ENCODE measurements at places on chromosomes 1 and 21.

DNA sequence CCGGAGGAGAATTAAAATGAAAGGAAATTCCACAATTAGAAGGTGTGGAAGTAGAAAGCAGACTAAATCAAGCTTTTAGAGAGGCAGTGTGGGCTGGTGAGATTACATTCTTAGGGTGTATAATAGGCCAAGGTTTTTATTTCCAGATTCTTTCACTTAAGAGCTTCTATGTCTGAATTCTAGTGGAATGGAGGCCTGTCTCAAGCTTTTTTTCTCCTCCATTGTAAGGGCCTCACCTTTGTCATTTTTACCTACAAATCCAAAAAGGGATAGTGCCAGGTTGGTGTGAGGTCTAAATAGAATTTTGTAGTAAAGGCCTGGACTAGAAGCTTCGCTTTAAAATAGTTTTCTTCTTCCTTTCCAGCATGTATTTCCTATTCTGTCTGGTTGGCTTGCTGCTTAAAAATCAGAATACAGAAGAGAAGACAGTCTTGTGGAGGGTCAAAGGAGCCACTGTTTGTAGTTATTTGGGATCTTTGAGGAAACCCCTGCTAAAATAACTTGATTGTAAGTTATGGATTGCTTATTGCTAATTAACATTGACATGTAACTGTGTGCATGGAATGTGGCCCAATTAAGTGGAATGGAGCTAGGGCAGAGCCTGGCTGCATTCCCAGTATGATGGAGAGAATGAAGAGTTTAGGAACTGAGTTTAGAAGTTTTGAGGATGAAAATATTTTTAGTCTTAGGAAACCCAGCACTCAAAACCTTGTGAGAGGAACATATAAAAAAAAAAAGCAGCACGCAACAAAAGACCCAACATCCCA, 162.5 kb upstream of the B3GALT2 start:
- no peaks in the 10 kb centered on the region for H3K27me3 ChIP-seq
- no peak overlapping the region for H3K27ac ChIP-seq
- H3K36me3 ChIP-seq, result no peaks in the 10 kb centered on the region
- H3K4me3 ChIP-seq, result no peak overlapping the region
- DNase-seq, result no peak
- H3K4me1 ChIP-seq, result no peaks in the 10 kb centered on the region

GRCh38 chr1:214967865-214968575, 114.5 kb upstream of the KCNK2 start:
- no peak overlapping the region for H3K4me3 ChIP-seq
- H3K27ac ChIP-seq, result no peak overlapping the region
- H3K27me3 ChIP-seq, result no peaks in the 10 kb centered on the region
- H3K36me3 ChIP-seq, result no peaks in the 10 kb centered on the region

GRCh38 chr1:119606394-119606793, 41.7 kb downstream of the ZNF697 start:
- DNase-seq, result no peak
- peaks cover 4% of the 10 kb centered on the region for H3K27me3 ChIP-seq
- no peak overlapping the region for H3K27ac ChIP-seq
- H3K36me3 ChIP-seq, result no peaks in the 10 kb centered on the region
- H3K4me3 ChIP-seq, result no peak overlapping the region
- H3K4me1 ChIP-seq, result no peaks in the 10 kb centered on the region

DNA sequence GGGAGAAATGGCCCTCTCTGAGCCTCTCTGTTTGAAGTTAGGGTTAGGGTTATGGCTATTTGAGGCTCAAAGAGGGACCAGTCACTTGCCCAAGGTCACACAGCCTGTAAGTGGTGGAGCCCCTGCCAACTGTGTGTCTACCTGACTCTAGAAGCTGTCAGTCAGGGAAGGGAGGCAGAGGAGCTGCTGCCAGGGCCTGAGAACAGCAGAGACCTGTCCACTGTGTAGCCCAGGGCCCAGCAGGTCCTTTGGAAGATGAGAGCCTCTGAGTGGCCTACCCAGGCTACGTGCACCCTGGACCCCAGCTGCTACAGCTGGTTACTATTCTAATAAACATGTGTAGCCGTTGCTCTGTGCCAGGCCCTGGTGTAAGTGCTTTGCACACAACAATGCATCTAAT, 15.1 kb upstream of the EDN2 start:
- no peaks in the 10 kb centered on the region for H3K27me3 ChIP-seq
- no peak overlapping the region for H3K27ac ChIP-seq
- no peaks in the 10 kb centered on the region for H3K4me1 ChIP-seq
- no peak for DNase-seq

GRCh38 chr1:247337250-247337746, 5.6 kb upstream of the ZNF496 start:
- DNase-seq, result no peak
- H3K4me3 ChIP-seq, result no peak overlapping the region
- H3K27ac ChIP-seq, result no peak overlapping the region
- H3K27me3 ChIP-seq, result no peaks in the 10 kb centered on the region

DNA sequence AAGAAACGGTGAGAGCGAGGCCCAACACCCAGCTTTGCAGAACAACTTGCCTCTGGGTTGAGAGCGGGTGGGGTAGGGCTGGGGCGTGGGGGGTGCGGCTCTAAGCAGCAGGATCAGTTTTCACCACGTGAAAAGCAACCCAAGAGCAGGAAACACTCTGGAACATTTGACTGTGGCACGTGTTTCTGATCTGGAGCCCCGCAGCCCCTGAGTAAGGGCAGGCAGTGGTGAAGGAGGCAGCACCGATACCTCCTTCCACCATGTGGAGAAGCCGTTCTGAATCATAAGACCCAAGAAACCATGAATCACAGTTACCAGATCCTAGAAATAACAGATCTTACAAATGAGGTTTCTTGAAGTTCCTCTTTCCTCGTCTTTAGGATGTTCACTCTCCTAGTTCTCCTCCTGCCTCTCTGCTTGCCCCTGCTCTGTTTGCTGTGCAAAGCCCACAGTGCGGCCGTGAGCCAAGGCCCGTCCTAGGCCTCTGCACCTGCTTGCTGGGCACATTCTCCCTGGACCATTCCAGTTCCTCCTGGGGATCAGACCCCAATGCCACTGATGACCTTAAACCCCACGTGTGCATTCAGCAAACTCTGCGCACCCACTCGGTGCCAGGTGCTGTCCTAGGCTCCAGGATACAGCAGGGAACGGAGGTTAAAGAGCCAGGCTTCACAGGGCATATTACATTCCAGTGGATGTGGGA, 31.9 kb downstream of the SLC1A7 start:
- no peak overlapping the region for H3K27ac ChIP-seq
- H3K36me3 ChIP-seq, result no peaks in the 10 kb centered on the region
- DNase-seq, result no peak
- no peak overlapping the region for H3K4me3 ChIP-seq

- peaks cover 10% of the 10 kb centered on the region for H3K4me1 ChIP-seq
- H3K27me3 ChIP-seq, result no peaks in the 10 kb centered on the region
- no peak overlapping the region for H3K27ac ChIP-seq
- no peak overlapping the region for H3K4me3 ChIP-seq
Measured at GRCh38 chr1:224921354-224921753, 8.1 kb upstream of the DNAH14 start.

DNA sequence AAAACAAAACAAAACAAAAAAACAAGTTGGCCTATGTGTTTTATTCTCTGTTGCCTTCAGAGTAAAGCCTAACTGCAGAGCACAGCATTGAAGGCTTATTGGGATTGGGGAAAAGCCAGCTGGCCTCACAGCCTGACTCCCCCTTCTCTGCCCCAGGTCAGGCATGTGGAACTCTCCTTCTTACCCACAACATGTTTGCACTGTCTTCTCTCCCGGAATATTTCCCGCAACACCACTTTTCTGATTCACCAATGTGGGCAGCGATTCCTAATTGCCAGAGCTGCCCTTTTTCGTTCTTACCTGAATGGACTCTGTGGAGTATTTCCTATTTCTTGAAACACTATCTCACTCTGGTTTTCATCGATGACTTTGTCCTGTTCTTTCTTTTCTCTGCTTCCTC, 2.8 kb upstream of the TARBP1 start:
- no peak for DNase-seq
- H3K4me3 ChIP-seq, result no peak overlapping the region
- peaks cover 23% of the 10 kb centered on the region for H3K4me1 ChIP-seq

DNA sequence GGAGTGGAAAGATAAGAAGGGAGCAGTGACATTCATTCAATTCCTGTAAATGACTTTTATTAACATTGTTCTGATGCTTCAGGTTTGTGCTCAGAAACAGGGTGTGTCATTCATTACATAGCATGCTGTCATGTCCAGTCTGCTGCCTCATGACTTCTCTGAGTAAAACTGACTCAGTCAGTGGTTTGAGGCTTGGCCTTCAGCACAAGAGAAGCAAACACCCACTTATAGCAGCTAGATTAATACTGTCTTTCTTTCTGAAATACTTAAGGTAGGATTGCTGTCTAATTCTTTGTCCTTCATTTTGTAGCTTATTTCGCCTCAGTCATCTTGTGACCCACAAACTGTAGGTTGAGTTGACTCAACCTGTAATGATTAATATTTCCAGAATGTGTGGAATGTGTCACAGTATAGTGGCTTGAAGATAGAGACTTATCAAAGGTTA, 32.9 kb downstream of the RASAL2 start:
- no peak overlapping the region for H3K4me3 ChIP-seq
- no peak overlapping the region for H3K27ac ChIP-seq
- no peak for DNase-seq
- H3K4me1 ChIP-seq, result no peaks in the 10 kb centered on the region
- H3K36me3 ChIP-seq, result no peaks in the 10 kb centered on the region

DNA sequence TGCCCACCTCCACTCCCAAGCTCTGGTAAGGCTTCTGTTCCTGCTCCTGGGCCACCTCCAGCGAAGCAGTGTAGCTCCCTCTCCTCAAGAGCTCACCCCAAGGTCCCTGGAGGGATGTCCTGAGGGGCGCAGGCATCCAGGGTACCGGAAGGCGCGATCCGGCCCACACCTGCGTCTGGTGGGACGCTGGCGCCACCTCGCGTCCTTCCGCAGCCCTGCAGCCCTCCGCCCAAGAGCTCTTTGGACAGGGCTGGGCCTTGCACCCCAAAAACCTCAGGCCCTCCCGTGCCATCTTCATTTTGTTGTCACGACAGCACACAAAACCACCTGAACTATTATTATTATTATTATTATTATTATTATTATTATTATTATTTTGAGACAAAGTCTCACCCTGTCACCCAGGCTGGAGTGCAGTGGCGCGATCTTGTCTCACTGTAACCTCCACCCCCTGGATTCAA, 49.2 kb upstream of the PAX7 start:
- H3K27me3 ChIP-seq, result no peaks in the 10 kb centered on the region
- H3K27ac ChIP-seq, result no peak overlapping the region
- no peaks in the 10 kb centered on the region for H3K36me3 ChIP-seq

DNA sequence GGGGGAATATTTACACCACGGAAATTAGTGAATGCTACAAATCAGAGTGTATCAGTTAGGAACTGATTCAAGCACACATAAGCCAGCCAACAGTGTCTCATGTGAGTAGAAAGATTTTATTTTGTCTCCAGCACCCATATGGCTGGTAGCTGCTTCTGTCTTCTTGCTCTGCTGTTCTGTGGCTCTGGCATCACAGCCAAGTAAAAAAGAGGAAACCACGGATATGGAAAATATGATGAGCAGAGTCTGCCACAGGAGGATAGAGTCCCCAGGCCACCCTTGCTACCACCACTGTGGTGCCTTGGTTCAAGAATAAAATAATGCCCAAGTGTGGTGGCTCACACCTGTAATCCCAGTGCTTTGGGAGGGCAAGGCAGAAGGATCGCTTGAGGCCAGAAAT, 53.6 kb upstream of the SPOCD1 start:
- H3K4me3 ChIP-seq, result no peak overlapping the region
- no peaks in the 10 kb centered on the region for H3K4me1 ChIP-seq
- no peaks in the 10 kb centered on the region for H3K36me3 ChIP-seq
- no peak for DNase-seq
- H3K27ac ChIP-seq, result no peak overlapping the region

DNA sequence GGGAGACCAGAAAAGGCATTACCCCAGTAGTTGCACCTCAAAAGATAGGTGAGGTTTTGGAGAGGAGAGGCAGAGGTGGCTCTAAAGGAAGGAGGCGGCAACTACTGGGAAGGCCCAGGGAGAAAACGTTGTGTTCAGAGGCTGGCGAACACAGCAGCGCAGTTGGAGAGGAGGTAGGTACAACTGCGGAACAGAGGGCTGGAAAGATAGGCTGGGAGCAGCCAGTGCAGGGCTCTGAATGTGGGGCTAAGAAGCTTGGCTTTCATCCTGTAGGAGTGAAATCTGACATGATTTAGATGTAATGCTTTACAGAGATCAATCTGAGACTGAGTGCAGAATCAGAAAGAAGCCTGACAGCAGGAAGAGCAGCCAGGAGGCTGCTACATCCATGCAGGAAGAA, 13.0 kb downstream of the RIMS3 start:
- H3K27ac ChIP-seq, result no peak overlapping the region
- no peak for DNase-seq
- H3K27me3 ChIP-seq, result no peaks in the 10 kb centered on the region
- no peaks in the 10 kb centered on the region for H3K36me3 ChIP-seq
- no peak overlapping the region for H3K4me3 ChIP-seq

DNA sequence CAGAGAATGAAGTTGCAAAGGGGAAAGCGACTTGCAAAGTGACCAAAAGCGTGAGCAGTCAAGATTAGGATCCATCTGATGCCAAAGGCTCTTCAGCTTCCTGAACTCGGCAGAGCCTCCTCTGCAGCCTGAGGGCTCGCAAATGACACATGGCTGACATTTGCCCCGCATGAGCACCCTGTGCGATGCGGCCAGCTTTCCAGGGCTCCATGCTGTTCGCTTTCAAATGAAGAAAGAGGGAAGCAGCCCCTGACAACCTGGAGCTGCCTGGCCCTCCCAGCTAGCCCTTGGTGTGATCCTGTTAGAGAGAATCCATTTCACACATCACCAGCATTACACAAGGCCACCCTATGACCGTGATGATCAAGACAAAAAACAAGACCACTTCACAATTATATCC, 20.2 kb upstream of the FAM131C start:
- DNase-seq, result no peak
- H3K4me3 ChIP-seq, result no peak overlapping the region
- no peaks in the 10 kb centered on the region for H3K4me1 ChIP-seq
- H3K27ac ChIP-seq, result no peak overlapping the region
- no peaks in the 10 kb centered on the region for H3K27me3 ChIP-seq

DNA sequence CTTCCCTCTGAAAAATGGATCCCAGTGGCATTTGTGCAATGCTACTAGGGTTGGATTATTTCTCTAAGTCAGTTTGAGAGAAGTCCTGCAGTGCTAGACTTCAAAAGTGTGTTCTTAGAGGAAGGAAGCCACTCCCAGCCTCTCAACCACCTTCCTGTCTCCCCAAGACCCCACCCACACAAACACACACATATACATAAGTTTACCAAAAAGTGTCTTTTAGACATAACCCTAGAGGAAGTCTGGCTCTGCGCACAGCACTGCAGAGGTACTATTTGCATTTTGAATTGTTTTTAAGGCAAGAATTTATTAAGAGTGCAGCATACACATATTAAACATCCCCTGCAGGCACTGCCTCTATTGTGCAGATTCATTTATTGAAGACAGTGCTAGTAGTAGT, 127.3 kb downstream of the HHIPL2 start:
- DNase-seq, result no peak
- no peaks in the 10 kb centered on the region for H3K27me3 ChIP-seq
- no peak overlapping the region for H3K27ac ChIP-seq
- no peak overlapping the region for H3K4me3 ChIP-seq
- no peaks in the 10 kb centered on the region for H3K36me3 ChIP-seq

Data from DND-41 (cell line).